ENCODE measurements at places on chromosomes 12 and 14.

- no peak for DNase-seq
These were observed 4.6 kb upstream of the SLCO1B3 start for GRCh38 chr12:20805921-20806320.

- DNase-seq = no peak
These were observed 48.7 kb upstream of the NAV3 start for GRCh38 chr12:77782034-77782433.

- DNase-seq = peak; percentile 52
These were observed 5.8 kb upstream of the PHLDA1 start for GRCh38 chr12:76037130-76038103.

DNA sequence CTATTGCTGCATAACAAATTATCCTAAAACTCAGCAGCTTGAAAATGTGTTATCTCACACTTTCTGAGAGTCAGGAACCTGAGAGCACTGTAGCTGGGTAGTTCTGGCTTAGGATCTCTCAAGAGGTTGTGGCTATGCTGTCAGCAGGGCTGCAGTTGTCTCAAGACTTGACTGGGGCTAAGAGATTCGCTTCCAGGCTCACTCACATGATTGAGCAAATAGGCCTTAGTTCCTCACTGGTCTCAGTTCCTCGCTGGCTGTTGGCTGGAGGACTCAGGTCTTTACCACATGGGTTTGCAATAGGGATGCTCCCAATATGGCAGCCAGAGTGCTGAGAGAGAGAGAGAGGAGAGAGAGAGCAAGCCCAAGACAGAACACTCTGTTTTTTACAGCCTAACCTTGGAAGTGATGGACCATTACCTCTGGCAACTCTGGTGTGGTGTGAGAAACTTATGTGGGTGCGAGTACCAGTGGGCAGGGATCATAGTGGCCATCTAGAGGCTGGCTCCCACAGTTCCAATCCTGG is 15.9 kb upstream of the DHRS2 start:
- no peak for DNase-seq

DNA sequence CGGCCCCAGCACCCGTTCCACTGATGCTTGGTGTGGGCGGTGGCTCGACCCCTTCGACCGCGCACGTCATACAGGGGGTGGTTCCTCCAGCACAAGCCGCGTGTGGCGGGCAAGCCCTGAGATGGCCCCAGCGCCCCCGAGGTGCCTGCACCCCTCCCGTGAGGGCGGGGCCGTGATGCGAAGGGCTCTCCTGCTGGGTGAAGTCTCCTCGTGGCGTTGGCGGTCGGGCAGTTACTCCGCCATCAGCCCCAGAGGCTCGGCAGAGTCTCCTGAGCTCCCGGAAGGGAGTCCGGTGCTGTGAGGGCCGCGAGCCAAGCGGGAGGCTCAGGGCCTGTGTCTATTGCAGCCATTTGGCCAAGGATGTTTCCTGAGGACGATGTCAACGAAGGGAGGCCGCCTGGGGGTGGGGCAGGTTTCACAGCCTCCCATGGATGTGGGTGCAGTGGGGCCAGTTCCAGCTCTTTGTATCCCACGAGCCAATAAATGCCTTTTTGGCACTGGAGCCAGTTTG is 78.1 kb upstream of the GALNT9 start:
- no peak for DNase-seq

DNA sequence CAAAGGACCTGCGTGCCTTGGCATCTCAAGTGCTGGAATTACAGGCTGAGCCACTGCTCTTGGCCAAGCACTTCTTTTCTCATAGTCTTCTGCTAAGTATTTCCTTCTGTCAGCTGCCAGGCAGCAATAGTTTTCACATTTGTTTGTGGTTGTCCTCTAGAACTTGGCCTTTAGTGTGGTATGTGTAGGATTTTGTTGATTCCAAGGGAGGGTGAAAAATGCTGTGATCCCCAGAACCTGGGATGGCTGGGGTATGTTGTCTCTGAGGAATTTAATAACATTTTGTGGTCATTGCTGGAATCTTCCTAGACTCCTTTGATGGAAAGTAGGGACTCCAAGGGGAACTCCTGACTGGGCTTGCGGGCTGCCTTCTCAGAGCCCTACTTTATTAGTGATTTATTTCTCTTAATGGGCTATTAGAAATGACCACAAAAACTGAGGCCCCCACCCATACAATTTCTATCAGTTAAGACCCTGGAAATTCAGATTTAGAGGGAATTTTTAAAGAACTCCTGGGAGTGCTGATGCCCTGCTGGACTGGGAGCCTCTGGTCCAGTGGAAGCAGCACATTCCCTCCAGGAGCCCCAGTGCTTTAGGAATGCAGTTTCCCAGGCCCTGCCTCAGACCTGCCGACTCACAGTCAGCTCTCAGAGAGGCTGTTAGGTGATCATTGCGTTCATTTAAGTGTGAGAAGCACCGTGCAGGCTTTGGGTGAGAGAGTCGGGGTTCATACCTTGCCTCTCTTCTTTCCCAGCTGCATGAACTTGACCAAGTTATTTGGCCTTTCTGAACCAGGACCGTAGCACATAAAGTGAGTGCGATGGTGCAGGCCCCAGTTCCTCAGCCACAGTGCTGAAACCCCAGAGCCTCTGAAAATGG is 22.7 kb downstream of the TRAF3 start:
- no peak for DNase-seq

- no peak for DNase-seq
These were observed 260.3 kb upstream of the E2F7 start for GRCh38 chr12:77325511-77326236.
